ENCODE measurements at places on chromosomes 6 and 20. TPM values are rescaled to one million over a fixed set of nuclear protein-coding genes. Genes with fewer than 3 reads are reported as not detected.
A peak's percentile ranks its signal among the peaks of the same experiment; 100 is the strongest.

GRCh38 chr20:9551808-9552550 lies 37.6 kb downstream of the LAMP5 start:
- no peak for DNase-seq
- no peaks in the 10 kb centered on the region for H3K27me3 ChIP-seq
- H3K27ac ChIP-seq = no peak overlapping the region
- no peaks in the 10 kb centered on the region for H3K4me1 ChIP-seq

DNA sequence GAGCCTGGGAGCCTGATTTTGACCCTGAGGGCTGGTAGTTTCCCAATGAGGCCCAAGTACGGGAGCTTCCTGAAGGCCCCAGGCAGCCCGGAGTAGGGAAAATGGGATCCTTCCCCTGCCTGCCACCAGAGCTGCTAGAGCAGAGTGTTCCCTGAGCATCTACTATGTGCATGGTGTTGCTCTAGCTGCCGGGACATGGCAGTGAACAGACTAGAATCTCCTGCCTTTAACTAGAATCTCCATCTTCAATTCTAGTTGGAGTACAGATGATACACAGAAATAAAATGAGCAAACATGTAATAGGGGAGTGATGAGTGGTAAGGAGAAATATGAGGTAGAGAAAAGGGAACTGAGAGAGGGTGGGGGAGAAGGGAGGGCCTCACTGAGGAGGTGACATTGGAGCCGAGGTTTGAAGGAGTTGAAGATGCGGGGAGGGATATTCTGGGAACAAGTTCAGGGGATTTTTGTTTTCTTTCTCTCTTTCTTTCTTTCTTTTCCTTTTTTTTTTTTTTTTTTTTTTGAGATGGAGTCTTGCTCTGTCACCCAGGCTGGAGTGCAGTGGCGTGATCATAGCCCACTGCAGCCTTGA lies 18.5 kb downstream of the VSTM2L start:
- no peak overlapping the region for H3K4me3 ChIP-seq
- H3K4me1 ChIP-seq = peaks cover 8% of the 10 kb centered on the region
- no peak for DNase-seq
- no peaks in the 10 kb centered on the region for H3K36me3 ChIP-seq

- DNase-seq = peak; percentile 20
- no peak overlapping the region for H3K4me3 ChIP-seq
- no peak overlapping the region for H3K27ac ChIP-seq
These were observed 10.4 kb upstream of the COL10A1 start for GRCh38 chr6:116136373-116136772.

DNA sequence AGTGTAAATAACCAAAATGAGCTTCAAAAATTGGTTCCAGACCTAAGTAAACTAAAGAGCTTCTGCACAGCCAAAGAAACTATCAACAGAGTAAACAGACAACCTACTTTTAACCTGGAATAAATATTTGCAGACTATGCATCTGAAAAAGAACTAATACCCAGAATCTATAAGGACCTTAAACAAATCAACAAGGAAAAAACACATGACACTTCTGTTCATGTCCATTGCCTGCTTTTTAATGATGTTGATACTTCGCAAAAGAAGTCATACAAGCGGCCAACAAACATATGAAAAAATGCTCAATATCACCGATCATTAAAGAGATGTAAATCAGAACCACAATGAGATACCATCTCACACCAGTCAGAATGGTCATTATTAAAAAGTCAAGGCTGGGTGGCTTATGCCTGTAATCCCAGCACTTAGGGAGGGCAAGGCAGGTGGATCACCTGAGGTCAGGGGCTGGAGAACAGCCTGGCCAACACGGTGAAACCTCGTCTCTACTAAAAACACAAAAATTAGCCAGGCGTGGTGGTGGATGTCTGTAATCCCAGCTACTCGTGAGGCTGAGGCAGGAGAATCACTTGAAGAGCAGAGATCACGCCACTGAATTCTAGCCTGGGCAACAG lies 42.5 kb upstream of the DST start:
- no peak for DNase-seq
- no peak overlapping the region for H3K27ac ChIP-seq
- H3K36me3 ChIP-seq = no peaks in the 10 kb centered on the region

LIN28B gene
- total RNA-seq = not detected

DNA sequence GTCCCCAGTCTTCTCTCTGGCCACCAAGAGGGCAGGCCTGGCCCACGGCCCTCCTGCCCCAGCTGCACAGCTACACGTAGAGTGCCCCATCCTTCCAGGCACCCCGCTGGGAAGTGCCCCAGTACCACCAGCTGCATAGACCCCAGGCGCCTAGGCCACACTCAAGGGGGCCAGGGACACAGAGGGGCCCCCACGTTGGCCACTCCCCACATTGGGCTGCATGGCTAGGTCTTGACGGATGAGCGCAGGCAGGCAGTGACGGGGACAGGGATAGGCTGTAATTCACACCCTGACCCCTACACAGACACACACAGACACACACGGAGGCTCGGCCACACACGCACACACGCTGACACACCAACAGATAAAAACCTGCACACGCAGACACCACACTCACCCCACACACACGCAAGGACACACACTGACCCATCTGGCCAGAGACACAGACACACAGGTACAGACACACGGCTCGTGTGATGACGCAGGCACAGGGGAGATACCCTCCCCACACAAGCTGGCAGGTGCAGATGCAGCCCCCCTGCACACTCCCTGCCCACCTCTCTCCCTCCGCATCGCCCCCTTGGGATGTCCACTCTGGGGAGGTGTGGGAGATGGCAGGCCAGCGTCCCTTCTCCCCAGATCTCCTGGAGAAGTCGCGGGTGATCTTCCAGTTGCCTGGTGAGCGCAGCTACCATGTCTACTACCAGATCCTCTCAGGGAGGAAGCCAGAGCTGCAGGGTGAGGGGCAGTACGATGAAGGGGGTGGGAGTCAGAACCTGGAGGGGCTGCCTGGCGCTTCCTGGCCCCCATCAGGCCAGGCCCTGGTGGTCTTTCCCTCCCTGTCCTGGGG lies 30.0 kb downstream of the MYH7B start:
- no peak overlapping the region for H3K4me3 ChIP-seq
- no peaks in the 10 kb centered on the region for H3K4me1 ChIP-seq
- DNase-seq = no peak
- no peak overlapping the region for H3K27ac ChIP-seq
- H3K36me3 ChIP-seq = no peaks in the 10 kb centered on the region

GRCh38 chr20:19344341-19344740 lies 131.9 kb downstream of the SLC24A3 start:
- H3K27me3 ChIP-seq = peaks cover 2% of the 10 kb centered on the region
- H3K4me1 ChIP-seq = no peaks in the 10 kb centered on the region
- no peak overlapping the region for H3K27ac ChIP-seq
- H3K36me3 ChIP-seq = no peaks in the 10 kb centered on the region
- no peak for DNase-seq

- no peak overlapping the region for H3K27ac ChIP-seq
- no peaks in the 10 kb centered on the region for H3K36me3 ChIP-seq
- no peaks in the 10 kb centered on the region for H3K27me3 ChIP-seq
- H3K4me1 ChIP-seq = no peaks in the 10 kb centered on the region
- H3K4me3 ChIP-seq = no peak overlapping the region
These were observed 688.4 kb downstream of the HTR1B start for GRCh38 chr6:76774781-76775384.

- peaks cover 11% of the 10 kb centered on the region for H3K4me1 ChIP-seq
- no peak overlapping the region for H3K4me3 ChIP-seq
- no peaks in the 10 kb centered on the region for H3K27me3 ChIP-seq
These were observed 60.1 kb downstream of the GFRA4 start for GRCh38 chr20:3603108-3603507.

DNA sequence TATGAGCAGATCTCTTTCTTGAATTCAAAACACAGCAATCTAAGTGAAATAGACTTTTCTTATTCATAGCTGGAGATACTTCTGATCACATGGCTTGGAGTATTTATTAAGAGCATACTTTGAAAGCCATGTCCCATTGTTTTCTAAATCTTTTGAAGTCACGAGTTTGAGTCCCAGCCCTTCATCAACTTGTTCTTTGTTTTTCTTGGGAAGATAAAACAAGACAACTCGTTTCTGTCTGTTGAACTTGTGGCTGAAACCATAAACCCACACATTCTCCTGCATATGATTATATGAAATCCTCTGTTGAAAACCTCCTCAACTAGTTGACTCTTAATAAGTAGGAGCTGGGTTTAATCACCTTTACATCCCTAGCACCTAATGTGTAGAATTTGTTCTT lies 3.3 kb downstream of the RNF144B start:
- H3K4me1 ChIP-seq = peaks cover 43% of the 10 kb centered on the region
- no peaks in the 10 kb centered on the region for H3K36me3 ChIP-seq
- H3K27ac ChIP-seq = no peak overlapping the region
- H3K27me3 ChIP-seq = no peaks in the 10 kb centered on the region
- no peak overlapping the region for H3K4me3 ChIP-seq
- no peak for DNase-seq

- no peak overlapping the region for H3K4me3 ChIP-seq
- DNase-seq = no peak
- H3K4me1 ChIP-seq = peaks cover 47% of the 10 kb centered on the region
- H3K36me3 ChIP-seq = peaks cover 7% of the 10 kb centered on the region
- no peak overlapping the region for H3K27ac ChIP-seq
These were observed 37.4 kb downstream of the ATXN1 start for GRCh38 chr6:16723826-16724225.

- H3K27me3 ChIP-seq = no peaks in the 10 kb centered on the region
- H3K4me3 ChIP-seq = no peak overlapping the region
- no peak overlapping the region for H3K27ac ChIP-seq
These were observed 268.2 kb upstream of the SOX4 start for GRCh38 chr6:21325201-21325856.

UBD gene
- 0.50 TPM for total RNA-seq

Data from activated CD8-positive, alpha-beta T cell treated with anti-CD3 and anti-CD28 coated beads for 36 hours (primary cell).